Chondrocyte (in vitro differentiated cells): ENCODE measurements at places on chromosomes 1 and 21. TPM values are rescaled to one million over a fixed set of nuclear protein-coding genes. Genes with fewer than 3 reads are reported as not detected.

GJA5 gene
- 0.17 to 0.44 TPM in 2 of 3 replicates, not detected in the other for total RNA-seq

KIF14 gene
- 1.3 to 2.1 TPM (median 2.0 TPM) in 3 replicates for total RNA-seq

TDRD5 gene
- not detected in 3 replicates for total RNA-seq

NCMAP gene
- total RNA-seq, result not detected in 3 replicates

LRRC71 gene
- total RNA-seq, result not detected in 3 replicates

SLC44A3 gene
- 1.5 to 2.5 TPM (median 2.2 TPM) in 3 replicates for total RNA-seq
